Head of caudate nucleus (tissue), 42 donors: ENCODE measurements at places on chromosomes 1 and 21.
A peak's percentile ranks its signal among the peaks of the same experiment; 100 is the strongest.

DNA sequence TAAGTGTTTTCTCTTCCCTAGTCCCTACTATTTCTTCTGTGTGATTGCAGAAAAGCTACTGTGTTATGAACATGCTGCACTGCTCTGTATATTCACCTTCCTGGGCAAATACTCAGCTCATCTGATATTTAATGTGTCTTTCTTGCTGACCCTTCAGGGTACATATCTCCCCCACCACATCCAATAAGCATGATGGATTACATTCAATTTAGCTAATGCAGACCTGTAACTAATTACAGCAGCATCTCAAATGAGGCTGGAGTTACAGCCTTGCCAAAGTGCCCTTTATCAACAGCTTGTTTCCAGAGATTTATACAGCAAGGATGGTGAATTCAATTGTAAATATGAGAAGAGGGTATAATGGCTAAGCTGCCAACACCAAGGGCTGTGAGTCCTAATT, 144.0 kb downstream of the KCNH1 start:
- DNase-seq: no peak

- no peak for DNase-seq
Measured at GRCh38 chr1:247409869-247410544, 6.0 kb upstream of the NLRP3 start.

DNA sequence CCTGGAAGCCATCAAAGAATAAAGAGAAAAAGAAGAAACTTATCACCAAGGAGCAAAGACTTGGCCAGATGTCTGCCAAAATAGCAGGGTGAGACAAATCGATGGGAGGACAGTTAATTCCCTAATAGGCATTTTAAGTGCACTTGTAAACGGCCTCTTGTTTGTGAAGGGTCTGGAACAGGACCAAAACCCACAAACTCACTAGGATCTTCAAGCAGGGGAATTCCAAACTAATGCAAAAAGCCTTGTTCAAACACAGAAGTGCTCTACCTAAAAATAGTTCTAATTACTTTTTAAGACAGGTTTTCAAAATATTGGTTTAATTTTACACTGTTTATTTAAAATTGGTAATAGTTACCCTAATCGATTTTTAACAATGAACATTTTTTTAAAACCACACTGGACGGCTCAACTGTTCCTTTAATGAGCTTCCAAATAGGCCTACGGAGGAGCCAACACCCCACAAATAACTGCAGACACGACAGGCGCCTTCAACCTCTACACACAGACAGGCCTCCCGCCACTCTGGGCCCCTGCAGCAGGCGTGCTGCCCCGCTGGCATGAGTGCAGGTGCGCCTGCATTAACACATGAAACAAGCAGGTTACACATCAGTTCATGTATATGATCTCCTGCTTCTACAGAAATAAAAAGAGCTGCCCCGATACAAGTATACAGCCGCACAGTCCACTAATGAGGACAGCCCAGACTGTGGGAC, 15.8 kb downstream of the UBE2G2 start:
- DNase-seq: no peak

DNA sequence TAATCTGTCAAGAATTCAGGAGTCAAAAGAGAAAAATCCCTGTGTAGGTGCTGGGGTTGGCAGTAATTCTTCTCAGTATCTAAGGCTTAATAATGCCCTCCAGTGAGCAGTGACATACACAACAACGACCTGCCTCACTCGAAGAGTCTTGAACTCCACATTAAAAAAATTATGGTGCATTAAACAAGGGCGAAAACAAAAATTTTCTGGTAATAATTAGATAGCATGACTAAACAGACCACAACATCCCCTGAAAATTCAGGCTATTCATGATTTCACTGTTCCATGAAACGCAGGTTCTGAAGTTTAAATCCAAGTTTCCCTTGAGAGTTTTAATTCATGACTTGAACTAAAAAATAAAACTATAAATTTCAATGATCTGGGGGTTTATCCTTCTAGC, 5.1 kb downstream of the SRSF4 start:
- DNase-seq: no peak

GRCh38 chr1:169368406-169368769, 393 bp downstream of the BLZF1 start:
- peak; percentile 7 for DNase-seq

DNA sequence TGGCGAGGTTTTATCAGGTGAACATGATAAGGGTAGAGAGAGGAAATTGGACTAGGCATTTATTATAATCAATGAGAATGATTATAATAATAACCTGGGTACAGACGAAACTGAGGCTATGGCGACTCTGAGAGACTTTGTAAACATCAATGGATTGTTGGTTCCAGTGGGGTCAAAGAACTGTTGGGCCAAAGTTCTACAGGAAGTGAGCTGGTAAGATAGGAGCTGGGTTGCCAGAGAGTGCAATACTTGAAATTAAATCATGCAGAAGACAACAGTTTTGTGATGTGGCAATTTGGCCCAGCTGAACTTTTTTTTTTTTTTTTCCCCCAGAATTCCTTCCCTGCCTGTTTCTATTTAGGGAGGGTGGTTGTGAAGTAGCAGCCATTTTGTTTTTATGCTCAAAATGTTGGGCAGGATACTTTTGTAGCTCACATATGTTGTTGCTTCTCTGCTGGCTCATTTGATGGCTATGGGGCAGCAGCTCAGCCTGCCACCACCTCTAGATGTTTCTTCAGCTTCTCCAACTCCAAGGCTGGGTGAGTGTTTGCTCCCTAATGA, 286.5 kb upstream of the B3GALT2 start:
- no peak for DNase-seq

GRCh38 chr1:210464519-210465039, 135.9 kb downstream of the HHAT start:
- no peak for DNase-seq

GRCh38 chr1:20719871-20720620, 2.2 kb upstream of the KIF17 start:
- no peak for DNase-seq

DNA sequence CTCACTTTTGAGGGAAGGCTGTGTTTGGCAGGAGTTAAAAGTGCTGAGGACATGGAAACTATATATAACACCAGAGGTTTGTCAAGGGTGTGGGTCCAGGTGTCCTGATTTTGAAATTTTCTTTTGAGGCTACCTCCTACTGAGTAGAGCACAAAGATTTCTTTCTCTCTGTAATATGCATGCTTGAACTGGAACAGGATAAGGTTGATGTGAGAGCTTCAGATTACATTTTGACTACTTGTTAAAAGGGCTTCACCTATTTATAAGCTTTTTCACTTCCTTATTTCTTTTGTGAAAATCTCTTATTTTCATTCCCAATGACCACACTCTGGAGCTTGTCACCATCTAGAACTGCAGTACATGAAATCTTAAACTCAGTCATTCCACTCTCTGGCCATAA, 59.8 kb upstream of the PLA2G4A start:
- DNase-seq: no peak

DNA sequence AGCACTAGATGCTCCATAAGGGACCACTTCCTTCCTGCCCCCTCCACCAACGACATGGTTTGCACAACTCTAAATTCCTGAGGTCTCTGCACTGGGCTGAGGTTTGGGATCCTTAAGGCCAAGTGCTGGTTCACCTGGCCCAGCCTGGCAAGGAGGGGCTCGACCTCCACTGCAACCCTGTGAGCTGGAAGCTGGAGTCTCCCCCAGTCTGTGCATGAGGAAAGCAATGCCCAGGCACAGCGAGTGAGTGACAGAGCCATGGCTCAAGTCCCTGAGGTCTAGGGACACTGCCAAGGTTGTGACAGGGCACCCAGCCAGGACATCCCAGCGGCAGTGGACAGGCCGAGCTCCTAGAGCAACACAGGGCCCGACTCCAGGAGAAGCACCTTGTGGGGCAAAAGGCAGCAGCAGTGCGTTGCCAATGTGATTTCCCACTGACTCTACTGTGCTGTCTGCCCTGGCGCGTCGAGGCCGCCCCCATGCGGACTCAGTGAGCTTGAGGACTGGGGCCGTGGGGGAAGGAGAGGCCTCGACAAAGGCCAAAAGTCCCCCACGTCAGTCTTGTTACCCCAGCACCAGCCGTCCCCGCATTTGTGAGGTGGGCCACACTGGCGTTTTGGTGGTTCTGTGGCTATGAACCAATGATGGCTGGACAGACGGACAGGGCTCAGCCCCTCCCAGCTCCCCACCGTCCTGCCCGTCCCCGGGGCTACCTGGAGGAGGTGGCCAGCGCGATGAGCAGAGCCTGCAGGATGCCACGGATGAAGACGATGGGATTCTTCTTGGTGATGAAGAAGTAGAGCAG, 30.0 kb downstream of the PODN start:
- peak; percentile 34 for DNase-seq

GRCh38 chr1:150955280-150955679, 19.4 kb downstream of the CERS2 start:
- no peak for DNase-seq

- no peak for DNase-seq
Measured at GRCh38 chr1:52523376-52523775, 29.5 kb downstream of the TUT4 start.

GRCh38 chr21:36477559-36477958, 2.4 kb downstream of the CLDN14 start:
- DNase-seq: no peak

DNA sequence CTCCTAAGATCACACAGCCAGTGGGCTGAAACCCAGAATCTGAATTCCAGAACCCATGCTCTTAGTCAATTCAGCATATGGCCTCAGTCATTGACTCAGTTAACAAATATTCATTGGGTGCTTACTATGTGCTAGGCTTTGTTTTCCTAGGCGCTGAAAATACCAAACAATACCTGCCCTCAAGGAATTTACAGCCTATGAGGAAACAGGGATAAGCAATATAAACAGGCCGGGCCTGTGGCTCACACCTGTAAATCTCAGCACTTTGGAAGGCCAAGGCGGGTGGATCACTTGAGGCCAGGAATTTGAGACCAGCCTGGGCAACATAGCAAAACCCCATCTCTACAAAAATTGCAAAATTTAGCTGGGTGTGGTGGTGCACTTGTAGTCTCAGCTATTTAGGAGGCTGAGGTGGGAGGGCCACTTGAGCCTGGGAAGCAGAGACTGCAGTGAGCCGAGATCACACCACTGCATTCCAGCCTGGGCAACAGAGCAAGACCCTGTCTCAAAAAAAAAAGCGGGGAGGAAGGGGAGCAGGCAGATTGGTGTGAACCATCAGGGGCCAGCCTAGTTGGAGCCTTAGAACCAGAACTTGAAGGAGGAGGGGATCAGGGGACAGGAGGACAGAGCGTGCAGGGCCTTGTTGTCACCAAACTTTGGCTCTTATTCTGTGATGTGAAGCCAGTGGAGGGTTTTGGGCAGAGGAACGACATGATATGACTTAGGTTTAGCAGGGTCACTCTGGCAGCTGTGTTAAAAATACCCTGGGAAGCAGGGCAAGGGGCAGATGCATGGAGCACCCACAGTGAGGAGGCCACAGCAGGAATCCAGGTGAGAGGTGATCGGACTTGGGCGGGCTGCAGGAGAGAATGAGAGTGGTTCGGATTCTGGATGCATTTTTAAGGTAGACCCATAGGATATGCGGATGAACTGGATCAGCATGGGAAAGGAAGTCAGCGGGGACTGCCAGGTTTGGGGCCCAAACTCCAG, 5.8 kb downstream of the TINAGL1 start:
- no peak for DNase-seq

DNA sequence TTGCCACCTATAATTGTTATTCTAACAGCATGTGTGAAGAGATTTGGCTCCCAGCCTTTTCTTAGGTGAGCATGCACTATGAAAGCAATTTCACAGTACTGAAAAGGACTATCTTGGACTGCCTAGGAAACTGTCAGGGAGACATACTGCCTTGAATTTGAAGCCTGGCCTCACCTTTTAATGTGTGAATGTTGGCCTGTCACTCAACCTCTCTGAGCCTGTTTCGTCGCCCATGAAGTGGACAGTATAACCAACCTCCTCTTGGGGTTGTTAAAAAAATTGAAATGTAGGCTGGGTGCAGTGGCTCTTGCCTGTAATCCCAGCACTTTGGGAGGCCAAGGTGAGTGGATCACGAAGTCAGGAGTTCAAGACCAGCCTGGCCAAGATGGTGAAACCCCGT, 20.4 kb upstream of the POU2F1 start:
- DNase-seq: no peak

DNA sequence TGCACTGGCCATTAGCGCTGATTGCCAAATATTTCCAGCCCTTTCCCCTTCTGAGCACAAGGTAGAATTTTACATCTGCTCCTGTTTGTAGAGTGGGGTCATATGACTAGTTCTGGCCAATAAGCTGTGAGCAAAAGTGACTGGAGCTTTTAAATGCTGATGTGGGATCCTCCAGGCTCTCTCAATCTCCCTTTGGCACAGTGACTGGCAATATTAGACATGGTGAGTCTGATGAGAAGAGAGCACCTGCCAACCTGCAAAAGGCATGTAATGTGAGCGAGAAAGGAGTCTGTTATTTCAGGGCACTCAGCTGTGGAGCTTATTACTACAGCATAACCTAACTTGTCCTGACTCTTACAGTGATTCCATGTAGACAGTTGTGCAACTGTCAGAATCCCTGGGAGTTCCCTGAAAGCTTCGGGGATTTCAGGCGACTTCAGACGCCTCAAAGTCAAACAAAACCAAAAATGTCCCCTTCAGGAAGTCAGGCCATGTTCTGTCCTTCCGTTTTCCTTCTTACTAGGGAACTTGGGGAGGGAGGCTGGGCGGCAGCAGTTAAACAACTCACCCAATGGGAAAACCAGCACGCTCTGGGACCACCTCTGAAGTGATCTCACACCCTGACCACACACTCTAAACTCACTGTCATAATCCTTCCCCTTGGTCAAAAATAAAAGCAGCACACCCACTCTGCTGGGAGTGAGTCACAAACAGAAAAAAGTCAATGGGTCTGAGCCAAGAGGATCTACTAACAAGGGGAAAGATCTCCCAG, 3.6 kb upstream of the RASSF5 start:
- no peak for DNase-seq

- DNase-seq: no peak
Measured at GRCh38 chr1:179817789-179818188, 59.8 kb downstream of the TOR1AIP2 start.

DNA sequence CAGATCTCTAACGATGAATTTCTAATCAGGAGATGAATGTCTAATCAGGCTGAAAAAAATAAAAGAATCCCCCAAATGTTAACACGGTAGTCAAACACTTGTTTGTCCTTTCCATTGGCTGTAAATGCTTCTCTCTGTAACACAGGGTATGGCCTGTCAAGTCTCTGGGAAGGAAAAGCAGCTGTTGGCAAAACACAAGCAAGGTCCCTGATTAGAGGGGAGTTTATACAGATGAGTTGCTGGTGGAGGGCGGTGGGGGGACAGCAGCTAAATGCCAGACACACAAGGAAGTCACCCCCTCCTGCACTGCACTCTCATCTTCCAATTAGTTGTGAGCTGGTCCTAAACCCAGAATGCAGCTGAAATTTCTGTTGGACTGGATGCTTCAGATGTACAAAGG, 51.0 kb downstream of the PGBD5 start:
- no peak for DNase-seq

DNA sequence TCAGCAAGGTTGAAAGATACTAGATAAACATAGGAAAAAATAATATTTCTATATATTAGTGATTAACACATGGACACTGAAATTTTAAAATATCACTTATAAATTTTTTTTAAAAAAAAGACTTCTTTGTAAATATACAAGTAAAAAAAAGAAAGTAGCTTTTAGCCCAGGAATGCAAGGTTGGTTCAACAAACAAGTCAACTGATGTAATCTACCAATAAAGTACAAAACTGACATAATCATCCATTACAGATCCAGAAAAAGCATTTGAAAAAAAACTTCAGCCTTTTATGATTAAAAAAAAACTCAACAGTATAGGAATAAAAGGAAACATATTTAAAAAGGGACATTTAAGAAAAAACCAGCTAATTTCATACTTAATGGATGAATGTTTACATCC, 48.4 kb downstream of the TRMT1L start:
- DNase-seq: no peak
